Left renal pelvis (tissue), 4 donors: ENCODE measurements at places on chromosomes 6 and 20.

DNA sequence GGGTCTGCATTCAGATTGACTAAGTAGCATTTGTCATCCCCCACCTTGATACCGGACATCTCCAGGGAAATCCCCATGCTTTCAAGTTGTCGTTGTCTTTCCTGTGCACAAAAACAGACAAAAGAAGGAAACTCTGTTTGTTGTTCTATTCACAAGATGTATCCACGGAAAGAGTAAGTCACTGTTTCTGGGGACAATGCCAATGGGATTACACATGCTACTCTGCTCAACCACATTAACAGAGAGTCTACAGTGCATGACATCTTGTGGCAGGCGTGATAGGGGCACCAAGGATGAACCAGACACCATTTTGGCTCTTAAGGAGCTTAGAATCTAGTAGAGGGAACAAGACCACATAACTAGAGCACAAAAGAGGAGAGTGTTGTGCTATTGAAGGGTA, 124.4 kb upstream of the NUP153 start:
- DNase-seq = no peak

GRCh38 chr6:1215023-1215422, 96.9 kb upstream of the FOXQ1 start:
- DNase-seq = no peak

GRCh38 chr6:48512390-48512789, 401.4 kb upstream of the PTCHD4 start:
- no peak for DNase-seq

DNA sequence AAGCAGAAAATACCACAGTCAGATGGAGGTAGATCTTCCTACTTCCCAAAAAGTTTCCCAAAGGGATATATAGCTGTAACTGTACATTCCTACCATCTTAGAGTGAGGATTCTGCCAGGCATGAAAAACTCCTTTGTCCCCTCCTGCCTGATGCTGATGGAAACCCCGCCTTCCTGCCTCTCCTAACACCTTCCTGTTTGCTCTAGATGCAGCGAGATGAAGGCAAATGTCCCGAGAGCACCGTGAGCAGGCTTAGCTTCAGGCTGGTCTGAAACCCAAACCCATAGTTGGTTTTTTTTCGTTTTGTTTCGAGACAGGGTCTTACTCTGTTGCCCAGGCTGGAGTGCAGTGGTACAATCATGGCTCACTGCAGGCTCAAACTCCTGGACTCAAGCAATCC, 55.6 kb downstream of the MYB start:
- DNase-seq = no peak

GRCh38 chr6:83824831-83825230, 28.3 kb upstream of the RIPPLY2 start:
- no peak for DNase-seq

DNA sequence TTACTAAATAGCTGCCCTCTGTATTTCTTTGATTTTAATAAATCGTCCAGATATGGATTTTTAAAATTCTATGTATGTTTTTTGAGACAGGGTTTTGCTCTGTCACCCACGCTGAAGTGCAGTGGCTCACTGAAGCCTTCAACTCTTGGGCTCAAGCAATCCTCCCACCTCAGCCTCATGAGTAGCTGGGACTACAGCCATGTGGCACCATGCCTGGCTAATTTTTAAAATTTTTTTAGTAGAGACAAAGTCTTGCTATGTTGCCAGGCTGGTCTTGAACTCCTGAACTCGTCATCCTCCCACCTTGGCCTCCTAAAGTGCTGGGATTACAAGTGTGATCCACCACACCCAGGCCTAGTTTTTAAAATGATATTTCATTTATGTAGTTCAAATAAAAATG, 47.4 kb upstream of the DDR1 start:
- no peak for DNase-seq

DNA sequence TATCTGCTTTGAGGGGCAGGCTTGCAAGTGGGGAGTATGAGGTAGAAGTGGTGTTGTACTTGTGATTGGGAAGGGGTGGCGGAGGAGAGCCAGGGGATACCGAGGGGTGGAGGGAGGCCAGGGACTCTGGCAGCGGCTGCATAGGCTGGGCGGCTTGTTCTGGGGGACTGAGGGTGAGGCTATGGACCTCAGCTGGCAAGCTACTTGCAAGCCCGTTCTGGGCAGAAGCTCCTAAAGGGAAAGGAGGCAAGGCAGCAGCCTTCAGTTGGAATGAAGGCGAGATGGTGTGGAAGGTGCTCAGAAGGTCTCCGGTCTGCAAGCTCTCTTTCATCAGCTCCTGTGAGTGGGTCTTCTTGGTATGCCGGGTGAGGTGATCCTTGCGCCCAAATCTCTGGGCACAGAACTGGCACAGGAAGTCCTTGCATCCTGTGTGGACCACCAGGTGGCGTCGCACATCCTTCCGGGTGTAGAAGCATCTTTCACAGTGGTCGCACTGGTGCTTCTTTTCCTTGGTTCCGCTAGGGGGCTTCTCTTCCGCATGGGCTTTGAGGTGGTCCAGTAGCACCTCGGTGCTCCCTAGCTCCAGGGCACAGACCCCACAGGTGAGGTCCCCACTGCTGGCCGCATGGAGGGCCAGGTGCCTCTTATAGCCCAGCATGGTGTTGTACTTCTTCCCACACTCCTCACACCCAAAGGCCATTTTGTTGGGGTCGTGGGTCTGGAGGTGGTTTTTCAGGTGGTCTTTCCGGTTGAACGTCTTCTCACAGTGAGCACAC, 66.0 kb downstream of the PLAGL1 start:
- no peak for DNase-seq

GRCh38 chr6:105560611-105561066, 157.8 kb upstream of the PREP start:
- DNase-seq = no peak

DNA sequence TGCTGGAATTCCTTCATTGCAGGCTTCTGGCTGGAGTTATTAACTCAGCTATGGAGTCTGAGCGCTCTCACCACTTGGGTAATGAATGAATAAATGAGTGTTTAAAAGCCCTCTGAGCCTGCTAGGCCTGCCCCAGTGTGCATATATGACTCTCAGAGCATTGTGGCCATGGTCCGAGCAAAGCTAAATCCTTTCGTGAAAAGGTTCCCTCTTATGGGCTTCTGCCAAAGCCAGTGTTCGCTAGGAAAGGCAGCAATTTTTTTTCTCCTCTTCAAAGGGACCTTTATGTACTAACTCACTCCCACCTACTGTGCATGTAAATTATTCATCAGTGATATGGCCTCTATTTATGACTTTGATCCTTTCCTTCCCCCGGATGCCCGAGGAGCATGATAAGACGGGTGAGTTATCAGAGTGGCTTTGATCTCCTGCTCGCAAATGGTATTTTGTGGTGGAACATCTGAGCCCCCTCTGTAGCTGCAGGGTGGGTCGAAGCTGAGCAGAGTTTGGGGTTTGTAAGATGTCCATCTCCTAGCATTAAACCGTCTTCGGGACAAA, 88.6 kb downstream of the LINC00237 start:
- no peak for DNase-seq

GRCh38 chr6:16555550-16555949, 205.7 kb downstream of the ATXN1 start:
- DNase-seq = no peak

- DNase-seq = no peak
These were observed 159.1 kb downstream of the TBX18 start for GRCh38 chr6:84605298-84605697.
